ENCODE measurements at places on chromosomes 2 and 18. TPM values are rescaled to one million over a fixed set of nuclear protein-coding genes. Genes with fewer than 3 reads are reported as not detected.

The ZAP70 gene
- total RNA-seq, result 1.2 TPM

The CPO gene
- 0.39 TPM for total RNA-seq

The RGPD6 gene
- 8.3 TPM for total RNA-seq

The AQP12A gene
- total RNA-seq, result not detected

The SKA1 gene
- not detected for total RNA-seq

The CTAGE1 gene
- not detected for total RNA-seq

The SIX3 gene
- not detected for total RNA-seq

The ICA1L gene
- total RNA-seq, result 5.5 TPM
